ENCODE measurements at places on chromosomes 2 and 18.

DNA sequence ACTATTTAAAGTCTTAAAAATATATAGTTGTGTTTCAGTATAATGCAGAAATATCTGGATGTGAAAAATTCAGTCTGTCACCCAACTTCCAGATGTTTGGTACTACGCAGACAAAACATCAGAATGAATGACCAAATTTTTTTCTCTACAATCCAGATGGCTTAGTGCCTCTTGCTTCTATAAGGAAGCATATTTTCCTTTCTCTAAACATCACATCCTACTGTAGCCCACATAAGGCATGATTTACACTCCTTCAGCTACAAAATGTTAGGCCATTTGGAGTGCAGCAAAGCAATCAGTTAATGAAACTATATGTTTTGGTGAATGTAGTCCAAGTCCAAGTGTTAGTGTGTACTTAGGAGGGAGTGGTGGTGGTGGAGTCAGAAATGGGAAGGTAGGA lies 162.9 kb upstream of the SIX2 start:
- no peak for DNase-seq

GRCh38 chr2:61639721-61640120 lies 101.6 kb upstream of the XPO1 start:
- no peak for DNase-seq

GRCh38 chr2:151478011-151478410 lies 68.3 kb downstream of the RIF1 start:
- DNase-seq = no peak

- DNase-seq = no peak
Observed at GRCh38 chr18:24860978-24861680, 400.7 kb downstream of the HRH4 start.

DNA sequence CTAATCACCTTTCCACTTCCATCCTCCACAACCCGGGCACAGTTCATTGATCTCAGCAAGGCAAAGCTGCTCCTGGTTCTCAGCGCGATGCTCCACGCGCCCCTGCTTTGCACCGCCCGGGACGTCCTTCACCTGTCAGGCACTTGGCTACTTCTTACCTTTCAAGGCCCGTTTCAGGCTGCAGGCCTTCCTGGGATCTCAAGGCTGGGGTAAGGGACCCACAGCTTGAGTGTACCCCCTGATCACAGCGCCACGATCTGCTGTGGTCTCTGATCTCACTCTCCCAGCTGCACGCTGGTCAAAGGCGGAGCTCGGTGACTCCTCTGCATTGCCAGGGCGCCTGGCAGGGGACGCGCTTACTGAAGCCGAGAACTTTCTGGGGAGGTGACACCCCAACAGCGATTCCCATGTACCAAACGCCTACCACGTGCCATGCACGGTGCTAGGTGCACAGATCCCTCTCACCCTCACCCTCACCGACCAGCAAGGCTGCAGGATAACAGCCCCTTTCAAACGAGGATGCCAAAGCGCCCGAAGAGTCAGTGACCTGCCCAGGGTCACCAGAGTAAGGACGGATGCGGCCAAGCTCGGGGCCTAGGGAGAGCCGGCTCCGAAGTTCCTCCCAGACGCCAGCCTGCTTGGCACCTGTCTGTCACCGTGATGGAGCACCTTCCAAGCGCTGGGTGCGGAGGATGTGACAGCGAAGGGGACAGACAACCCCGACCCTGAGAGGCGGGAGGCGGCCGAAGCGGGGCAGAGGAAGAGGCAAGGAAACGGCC lies 818 bp downstream of the ITGB1BP1 start:
- peak; percentile 45 for DNase-seq

DNA sequence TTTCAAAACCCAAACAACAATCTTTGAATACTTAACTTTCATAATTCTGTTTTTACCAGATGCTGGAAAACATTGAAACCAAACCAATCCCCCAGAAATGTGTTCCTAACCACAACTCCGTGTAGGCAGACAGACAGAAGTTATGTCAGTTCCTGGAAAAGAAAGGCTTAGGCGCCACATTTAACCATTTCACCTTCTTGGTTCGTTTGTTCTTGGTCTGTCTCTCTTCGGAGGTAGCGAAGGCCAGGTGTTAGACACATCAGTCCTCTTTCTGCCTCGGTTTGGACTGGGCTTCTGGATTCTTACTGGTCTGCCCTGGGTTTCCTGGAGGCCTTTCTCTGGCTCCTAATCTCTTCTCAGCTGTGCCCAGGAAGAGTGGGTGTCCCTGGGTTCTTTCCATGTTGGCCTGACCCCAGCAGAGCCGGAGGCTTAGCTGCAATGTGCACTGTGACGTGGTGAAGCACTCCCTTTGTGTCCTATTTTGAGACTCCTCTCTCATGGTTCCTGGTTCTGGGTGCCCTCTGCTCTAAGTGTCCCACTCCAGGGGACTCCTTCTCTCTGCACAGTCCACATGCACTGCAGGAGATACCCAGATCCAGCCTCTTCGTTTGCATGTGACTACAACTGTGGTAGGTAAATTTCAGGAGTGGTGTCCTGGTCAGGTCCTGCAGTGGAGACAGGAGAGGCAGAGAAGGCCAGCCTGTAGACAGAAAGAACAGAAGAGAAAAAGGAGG lies 23.1 kb upstream of the RAB31 start:
- no peak for DNase-seq

DNA sequence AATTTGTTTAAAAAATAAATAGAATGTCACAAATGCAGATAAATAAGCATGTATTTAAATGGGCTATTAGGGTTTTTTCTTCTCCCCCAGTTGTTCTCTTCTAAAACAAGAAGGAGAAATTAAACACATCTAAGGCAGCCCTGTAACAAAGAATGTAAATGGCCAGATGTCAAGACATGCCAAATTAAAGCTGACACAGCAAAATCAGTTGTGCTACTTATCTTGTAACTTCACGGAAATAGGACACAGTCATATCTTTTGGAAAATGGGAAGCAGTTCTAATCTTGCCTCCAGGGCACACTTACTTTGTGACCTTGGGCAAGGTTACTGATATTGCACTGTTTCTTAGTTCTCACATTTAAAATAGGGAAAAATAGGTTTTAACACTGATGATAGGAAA lies 200.1 kb upstream of the NRXN1 start:
- DNase-seq = no peak

- DNase-seq = no peak
Observed at GRCh38 chr2:200077210-200077650, 121.8 kb downstream of the MAIP1 start.

DNA sequence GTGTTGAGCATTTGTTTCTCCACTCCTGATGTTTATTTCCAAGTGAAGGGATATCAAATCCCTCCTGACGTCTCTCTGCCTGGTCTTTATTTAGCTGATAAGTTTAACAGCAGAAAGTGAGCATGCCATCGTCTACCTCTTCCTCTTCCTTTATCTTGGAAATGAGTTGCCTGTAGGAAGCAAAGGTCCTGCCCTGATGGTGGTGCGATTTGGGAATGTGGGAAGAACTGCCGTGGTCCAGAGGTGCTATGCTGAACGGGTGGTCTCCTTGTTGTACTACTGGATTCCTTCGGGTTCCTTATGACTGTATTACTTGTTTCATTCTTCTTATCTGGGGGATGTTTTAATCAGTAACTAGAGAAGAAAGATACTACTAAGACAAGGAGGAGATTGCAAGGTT lies 217.5 kb downstream of the PMAIP1 start:
- DNase-seq = no peak

DNA sequence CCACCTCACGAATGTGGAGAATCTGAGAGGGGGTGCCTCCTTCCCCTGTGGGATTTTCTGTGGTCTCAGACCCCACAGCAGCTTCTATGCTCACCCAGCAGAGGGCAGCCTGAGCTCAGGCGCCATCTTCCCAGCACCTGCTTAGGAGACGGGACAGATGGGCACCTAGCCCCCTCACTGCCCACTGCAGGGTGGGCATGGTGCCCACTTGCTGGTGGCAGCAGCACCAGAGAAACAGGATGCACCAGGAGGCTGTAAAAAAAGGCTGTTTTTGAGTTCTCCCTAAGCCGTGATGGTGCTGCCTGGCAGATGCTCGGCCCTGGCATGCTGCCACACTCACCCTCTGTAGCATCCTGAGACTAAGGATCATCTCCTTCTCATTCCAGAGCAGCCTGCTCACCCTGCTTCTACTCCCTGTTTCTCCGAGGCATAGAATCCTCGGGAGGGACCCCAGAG lies 19.1 kb upstream of the SLC20A1 start:
- DNase-seq = no peak

- DNase-seq = no peak
Observed at GRCh38 chr2:68764806-68765311, 30.2 kb downstream of the ARHGAP25 start.

- DNase-seq = no peak
Observed at GRCh38 chr2:99607454-99607853, 117.6 kb upstream of the REV1 start.

GRCh38 chr2:29323961-29324360 lies 208.7 kb downstream of the CLIP4 start:
- no peak for DNase-seq

DNA sequence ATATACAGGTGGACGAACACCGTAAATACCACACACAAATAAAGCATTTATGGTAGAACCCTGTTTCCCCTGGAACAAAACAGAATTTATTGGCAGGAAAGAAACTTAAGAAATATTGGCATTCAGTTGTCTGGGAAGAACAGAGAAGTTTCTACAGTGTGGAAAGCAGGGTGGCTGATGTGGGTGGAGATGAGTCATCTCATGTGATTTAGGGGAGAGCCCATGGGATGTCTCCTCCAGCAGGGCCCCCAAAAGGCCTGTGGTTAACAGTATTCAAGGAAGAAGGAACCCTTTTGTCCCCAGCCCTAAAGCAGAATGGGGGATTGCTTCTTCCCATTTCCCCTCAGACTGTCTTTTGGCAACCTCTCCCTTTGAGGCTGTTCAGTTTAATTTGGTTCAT lies 24.2 kb downstream of the SIX3 start:
- DNase-seq = no peak

- DNase-seq = no peak
Observed at GRCh38 chr2:113124181-113124961, 3.0 kb upstream of the IL1RN start.

DNA sequence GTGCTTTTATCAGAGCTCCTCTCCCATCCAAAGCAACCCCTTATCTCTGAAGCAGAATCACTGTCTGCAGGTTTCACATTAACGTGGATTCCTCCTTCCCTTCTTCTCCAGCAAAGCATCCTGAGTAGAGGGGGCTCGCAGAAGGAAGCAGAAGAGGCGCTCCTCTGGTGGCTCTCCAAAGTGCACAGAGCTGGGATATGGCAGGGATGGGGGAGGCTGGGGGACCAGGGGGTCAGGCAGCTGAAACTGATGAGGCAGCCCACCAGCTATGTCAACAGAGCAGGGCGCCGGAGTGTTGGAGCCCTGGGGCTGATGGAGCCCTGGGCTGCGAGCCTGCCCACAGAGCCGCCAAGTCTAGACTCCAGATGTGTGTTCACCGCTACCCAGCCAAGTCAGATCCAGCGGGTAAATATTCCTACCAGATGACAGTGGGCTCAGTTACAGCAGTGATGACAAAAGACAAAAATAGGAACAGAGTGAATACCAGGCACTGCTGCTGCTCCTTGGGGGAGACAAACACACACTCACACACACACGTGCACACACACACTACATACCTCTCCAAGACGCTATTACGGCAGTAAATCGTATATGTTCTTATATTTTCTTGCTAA lies 678.3 kb upstream of the ID2 start:
- no peak for DNase-seq

DNA sequence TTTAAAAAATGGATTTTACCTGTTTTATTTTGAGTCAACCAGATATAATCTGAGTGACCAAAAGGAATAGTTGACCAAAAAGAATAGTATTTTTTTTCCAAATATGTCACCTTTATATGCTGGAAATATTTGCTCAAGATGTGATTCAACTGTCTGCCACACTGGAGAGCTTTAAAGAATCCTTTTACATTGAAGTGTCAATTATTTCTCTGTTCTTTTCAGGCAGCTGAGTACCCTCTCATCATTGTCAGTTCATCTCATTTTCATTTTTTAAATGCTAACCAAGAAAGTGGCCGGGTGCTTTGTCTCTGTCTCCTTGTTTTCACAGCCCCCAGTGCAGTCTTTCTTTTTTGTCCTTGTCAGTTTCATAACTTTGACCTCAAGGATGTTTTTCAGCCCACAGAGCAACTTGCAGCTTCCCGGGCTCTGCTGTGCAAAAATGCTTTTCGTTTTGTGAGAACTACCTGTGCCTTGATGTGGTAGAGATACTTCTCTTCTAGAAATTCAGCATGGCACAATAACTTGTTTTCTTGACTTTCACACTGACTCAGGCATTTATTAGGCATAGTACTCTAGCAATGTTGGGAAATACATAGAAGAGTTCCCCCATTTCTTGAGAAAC lies 23.4 kb upstream of the CERS6 start:
- no peak for DNase-seq

DNA sequence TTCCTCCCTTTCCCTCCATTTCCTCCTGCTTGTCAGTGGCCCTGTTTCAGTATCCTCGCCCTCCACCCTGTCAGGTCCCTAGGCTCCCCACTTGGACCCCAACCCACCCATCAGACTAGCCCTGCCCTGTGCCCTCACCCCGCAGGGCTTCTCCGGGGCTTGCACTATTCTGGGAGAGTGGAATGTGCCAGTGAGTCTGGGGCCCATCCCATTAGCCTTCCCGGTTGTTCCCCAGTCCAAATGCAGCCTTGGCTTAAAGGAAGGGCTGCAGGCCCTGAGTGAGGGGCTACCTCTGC lies 45.5 kb downstream of the MYO7B start:
- DNase-seq = no peak

GRCh38 chr2:237208373-237209260 lies 122.9 kb downstream of the COPS8 start:
- no peak for DNase-seq

DNA sequence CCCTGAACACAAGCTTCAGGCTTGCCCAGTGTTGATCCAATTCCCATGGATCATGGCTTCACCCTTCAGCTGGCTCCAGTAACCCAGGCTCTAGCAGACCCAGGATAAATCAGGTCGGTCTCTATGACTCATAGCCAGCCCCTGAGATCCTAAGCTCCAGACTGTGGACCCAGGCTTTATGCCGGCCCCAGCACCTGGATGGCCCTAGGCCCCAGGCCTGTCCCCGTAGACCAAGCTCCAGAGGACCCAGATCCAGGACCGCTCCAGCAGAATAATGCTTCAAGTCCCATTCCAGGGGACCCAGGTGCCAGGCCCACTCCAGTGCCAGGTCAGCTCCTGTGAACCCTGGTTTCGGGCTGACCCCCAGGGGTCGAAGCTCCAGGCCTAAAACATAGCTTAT lies 1589.9 kb upstream of the DDX18 start:
- no peak for DNase-seq

GRCh38 chr2:11955884-11956291 lies 209.5 kb downstream of the LPIN1 start:
- no peak for DNase-seq

DNA sequence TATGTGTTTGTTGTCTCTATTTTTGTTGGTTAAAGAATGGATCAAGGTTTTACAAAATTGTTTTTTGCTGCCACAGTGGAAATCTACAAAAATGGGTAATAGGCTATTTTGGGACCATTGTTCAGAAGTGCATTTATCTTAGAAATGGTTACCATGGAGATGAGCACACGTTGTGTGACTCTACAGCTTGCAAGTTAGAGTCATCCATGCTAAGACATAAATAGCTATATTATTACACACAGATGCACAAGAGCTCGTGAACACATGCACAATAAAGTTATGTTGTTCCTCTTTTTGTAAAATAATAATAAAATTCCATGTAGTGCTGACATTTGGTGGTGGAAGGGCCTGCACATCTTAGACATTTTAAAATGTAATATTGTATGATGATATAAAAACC lies 15.5 kb upstream of the DUSP19 start:
- DNase-seq = no peak
